Bladder microvascular endothelial cell (primary cell): ENCODE measurements at places on chromosomes 7 and 10. TPM values are rescaled to one million over a fixed set of nuclear protein-coding genes. Genes with fewer than 3 reads are reported as not detected.

The NME8 gene
- not detected in 2 replicates for total RNA-seq

The GDF10 gene
- total RNA-seq, result not detected in 2 replicates

The FBXO24 gene
- total RNA-seq, result 0.25 TPM in 1 of 2 replicates, not detected in the other

The ANKRD61 gene
- 0.06 TPM in 1 of 2 replicates, not detected in the other for total RNA-seq

The LIPK gene
- not detected in 2 replicates for total RNA-seq

The KCNH2 gene
- 0.06 TPM in 1 of 2 replicates, not detected in the other for total RNA-seq

The HOXA7 gene
- 1.5 and 2.1 TPM in 2 replicates for total RNA-seq

The GPR85 gene
- total RNA-seq, result 0.13 and 0.97 TPM in 2 replicates

The CLCN1 gene
- total RNA-seq, result not detected in 2 replicates

The HTR7 gene
- total RNA-seq, result under 0.01 and 0.19 TPM in 2 replicates

The NAT16 gene
- total RNA-seq, result not detected in 2 replicates

The ANXA8 gene
- total RNA-seq, result not detected in 2 replicates

The KAZALD1 gene
- 0.31 and 0.49 TPM in 2 replicates for total RNA-seq

The CALML5 gene
- total RNA-seq, result not detected in 2 replicates

The OR9A2 gene
- 0.06 TPM in 1 of 2 replicates, not detected in the other for total RNA-seq

The FOXI2 gene
- total RNA-seq, result not detected in 2 replicates

The TMEM270 gene
- total RNA-seq, result 0.13 TPM in 1 of 2 replicates, not detected in the other

The INMT gene
- 0.16 and 0.19 TPM in 2 replicates for total RNA-seq

The GCK gene
- under 0.01 and 0.25 TPM in 2 replicates for total RNA-seq

The PRSS2 gene
- total RNA-seq, result not detected in 2 replicates

The SEMA3E gene
- total RNA-seq, result 0.32 and 1.7 TPM in 2 replicates

The SLC16A12 gene
- under 0.01 TPM in 1 of 2 replicates, not detected in the other for total RNA-seq

The LBX1 gene
- total RNA-seq, result not detected in 2 replicates

The GIMAP6 gene
- total RNA-seq, result 136 and 201 TPM in 2 replicates

The STK32C gene
- total RNA-seq, result 8.6 and 9.9 TPM in 2 replicates

The HSPA12A gene
- 0.16 and 1.5 TPM in 2 replicates for total RNA-seq

The GBX1 gene
- total RNA-seq, result not detected in 2 replicates

The CLDN4 gene
- 0.06 and 0.16 TPM in 2 replicates for total RNA-seq

The CALY gene
- not detected in 2 replicates for total RNA-seq

The ZNF22 gene
- total RNA-seq, result 33.3 and 35.0 TPM in 2 replicates

The UBE3C gene
- total RNA-seq, result 64.1 and 101 TPM in 2 replicates

The EPHB4 gene
- total RNA-seq, result 224 and 582 TPM in 2 replicates

The ALDH18A1 gene
- 48.4 and 99.2 TPM in 2 replicates for total RNA-seq

The GFRA1 gene
- total RNA-seq, result 1.6 and 131 TPM in 2 replicates

The FAM171A1 gene
- 13.9 and 45.1 TPM in 2 replicates for total RNA-seq

The GRID1 gene
- total RNA-seq, result 0.06 TPM in 1 of 2 replicates, not detected in the other

The SEC31B gene
- 1.6 and 3.6 TPM in 2 replicates for total RNA-seq

The SPDYE2B gene
- total RNA-seq, result not detected in 2 replicates

The LRCH4 gene
- 7.3 and 8.6 TPM in 2 replicates for total RNA-seq

The TCF7L2 gene
- total RNA-seq, result 0.97 and 4.0 TPM in 2 replicates

The FAM20C gene
- total RNA-seq, result 3.1 and 8.2 TPM in 2 replicates

The ZNF485 gene
- total RNA-seq, result 0.49 and 1.4 TPM in 2 replicates

The DNAJB9 gene
- total RNA-seq, result 20.4 and 24.9 TPM in 2 replicates

The CPA1 gene
- total RNA-seq, result not detected in 2 replicates

The CAMK2B gene
- total RNA-seq, result under 0.01 and 0.57 TPM in 2 replicates

The GPR37 gene
- total RNA-seq, result 0.16 and 0.38 TPM in 2 replicates

The DNAH11 gene
- 0.31 and 0.65 TPM in 2 replicates for total RNA-seq

The PROSER2 gene
- 3.9 and 8.0 TPM in 2 replicates for total RNA-seq
